Iris pigment epithelial cell (primary cell): ENCODE measurements at places on chromosomes 5 and 9.

- DNase-seq = no peak
These were observed 11.8 kb upstream of the FCN1 start for GRCh38 chr9:134929193-134930158.

GRCh38 chr5:131302506-131302905 is 38.7 kb downstream of the CDC42SE2 start:
- DNase-seq = no peak

DNA sequence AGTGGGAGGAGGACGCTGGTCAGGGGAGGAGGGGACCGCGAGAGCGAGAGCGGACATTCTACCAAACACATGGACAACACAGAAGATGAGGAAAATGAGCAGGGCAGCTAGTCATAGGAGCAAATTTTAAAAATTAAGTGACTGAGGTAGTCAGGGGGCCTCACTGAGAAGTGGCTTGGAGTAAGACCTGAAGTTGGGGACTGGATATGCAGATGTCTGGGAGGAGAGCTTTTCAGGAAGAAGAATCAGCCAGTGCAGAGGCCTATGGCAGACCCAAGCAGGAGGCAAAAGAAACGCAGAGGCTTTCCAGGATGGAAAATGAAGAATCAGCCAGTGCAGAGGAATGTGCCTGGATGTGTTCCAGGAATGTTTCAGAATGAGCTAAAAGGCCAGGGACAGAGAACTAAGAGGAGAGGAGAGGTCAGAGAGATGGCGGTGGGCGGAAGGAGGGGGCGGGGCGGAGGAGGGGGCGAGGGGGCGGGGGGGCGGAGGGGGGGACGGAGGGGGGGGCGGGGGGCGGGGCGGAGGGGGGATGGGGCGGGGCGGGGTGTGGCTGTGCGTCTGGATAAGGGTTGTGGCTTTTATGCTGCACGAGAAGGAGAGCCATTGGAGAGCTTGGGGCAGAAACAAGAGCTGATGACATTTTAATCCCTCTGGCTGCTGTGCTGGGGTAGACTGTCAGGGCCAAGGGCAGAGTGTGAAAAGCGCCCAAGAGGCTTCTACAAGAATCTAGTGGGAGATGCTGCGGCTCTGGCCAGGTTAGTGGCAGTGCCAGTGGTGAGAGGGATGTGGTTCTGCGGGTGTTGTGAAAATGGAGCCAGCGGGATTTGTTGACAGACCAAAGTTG is 129.6 kb downstream of the KCNIP1 start:
- DNase-seq = peak; percentile 75

DNA sequence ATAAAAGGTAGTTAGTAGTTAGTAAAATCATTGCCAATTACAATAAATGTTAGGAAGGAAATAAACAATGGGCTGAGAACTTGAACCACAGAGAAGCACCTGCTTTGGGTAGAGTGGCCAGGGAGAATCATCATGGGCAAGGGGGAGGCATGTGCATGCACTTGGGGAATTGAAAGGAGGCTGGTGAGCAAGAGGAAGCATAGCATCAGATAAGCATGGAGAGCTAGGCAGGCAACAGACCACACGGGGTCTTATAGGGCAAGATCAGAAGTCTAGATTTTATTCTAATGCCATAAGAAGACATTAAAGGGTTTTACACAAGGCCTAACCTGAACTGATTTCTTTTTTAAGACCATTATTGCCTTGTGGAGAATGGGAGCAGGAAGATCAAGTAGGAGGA is 93.4 kb downstream of the PIP5K1B start:
- no peak for DNase-seq

DNA sequence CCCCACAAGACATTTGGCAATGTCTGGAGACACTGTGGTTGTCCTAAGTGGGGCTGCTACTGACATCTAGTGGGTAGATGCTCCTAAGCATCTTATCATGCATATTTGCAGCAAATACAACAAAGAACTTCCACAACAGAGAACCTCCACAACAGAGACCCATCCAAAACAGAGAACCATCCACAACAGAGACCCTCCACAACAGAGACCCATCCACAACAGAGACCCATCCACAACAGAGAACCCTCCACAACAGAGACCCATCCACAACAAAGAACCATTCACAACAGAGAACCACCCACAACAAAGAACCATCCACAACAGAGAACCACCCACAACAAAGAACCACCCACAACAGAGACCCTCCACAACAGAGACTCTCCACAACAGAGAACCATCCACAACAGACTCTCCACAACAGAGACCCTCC is 32.8 kb downstream of the ARPC5L start:
- DNase-seq = peak; percentile 65

DNA sequence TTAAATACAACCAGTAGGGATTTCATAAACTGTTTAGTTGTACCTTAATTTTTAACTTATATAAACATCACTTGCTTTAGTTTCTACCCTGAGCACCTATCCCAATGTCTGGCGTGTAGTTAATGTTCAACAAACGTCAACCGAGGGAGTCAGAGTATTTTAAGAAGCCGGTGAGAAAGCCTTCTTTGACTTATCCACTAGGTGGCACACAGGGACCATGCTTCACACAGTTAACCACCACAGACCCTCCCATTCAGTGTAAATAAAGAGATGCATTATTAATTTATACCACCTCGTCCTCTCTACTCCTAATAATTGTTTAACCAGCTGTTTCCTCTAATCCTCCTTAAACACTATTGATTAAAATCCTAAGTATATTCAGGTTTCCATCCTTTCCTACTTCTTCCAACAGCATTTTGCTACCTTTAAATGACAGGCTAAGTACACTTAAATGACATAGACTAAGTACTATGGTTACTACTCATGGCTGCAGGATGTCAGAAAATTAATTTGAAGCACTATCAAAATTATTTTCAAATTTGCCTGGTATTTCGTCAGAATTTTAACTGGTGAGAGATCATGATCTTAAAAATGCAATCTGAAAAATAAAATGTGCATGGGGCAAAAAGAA is 2.3 kb downstream of the HAPLN1 start:
- peak; percentile 72 for DNase-seq

DNA sequence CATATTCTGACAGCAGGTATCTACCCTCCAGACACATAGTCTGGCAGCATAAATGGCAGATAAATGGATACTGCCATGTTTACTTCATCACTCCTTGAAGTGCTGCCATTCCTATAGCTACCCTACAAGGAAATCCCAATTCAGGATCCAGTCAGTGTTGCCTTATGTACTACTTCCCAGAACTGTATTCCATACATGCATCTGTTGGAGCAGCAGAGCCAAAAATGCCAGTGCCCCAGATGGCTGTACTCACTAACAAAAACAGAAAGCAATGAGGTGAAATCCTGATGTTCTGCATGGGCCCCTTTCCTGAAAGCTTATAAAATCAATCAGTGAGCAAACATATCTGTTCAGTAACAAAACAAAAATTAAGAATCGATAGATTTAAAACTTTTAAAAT is 490.0 kb upstream of the COX7C start:
- DNase-seq = no peak

DNA sequence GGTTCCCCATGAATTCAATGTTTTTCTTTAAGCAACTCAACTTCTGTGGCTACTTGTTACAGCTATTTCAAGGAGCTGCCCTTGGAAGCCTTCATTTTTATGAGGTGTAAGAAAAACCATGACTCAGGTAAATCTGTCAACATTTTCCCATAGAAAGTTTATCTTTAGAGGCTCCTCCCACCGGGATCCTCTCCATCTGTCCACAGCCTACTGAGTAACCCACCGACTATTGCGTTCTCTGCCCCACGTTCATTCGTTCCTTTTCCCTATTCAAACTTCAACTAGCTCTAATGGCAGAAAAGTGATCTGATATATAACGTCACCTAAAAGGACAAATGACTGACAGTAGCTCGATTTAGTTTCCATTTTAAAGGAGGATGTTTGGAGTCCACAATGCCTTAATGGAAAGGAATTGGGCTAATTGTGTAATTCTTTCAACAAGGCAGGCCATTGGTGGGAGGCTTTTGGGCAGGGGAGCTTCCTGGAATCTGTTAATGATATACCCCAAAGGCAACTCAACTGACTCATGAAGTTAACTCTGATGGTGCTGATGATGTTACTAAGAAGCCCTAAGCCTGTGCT is 29.3 kb upstream of the NR3C1 start:
- no peak for DNase-seq

- DNase-seq = no peak
These were observed 157.0 kb upstream of the RASEF start for GRCh38 chr9:83219924-83220438.

DNA sequence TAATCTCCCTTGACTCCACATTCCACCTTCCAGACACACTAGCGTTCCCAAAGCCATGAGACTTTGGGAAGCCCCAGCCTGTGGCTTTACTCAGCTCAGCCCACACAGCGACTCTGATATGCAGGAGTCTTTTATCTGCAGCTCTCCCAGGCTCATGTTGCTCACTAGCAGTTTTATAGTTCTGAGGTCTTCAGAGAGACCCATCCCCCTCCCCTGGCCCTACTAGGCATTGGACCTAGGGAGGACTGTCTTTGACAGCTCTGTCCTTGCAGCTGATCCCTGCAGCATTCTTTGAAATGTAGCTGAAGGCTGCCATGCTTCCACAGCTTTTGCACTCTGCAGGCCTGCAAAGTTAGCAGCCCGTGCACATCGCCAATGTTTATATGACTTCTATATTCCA is 19.9 kb upstream of the CYLC2 start:
- no peak for DNase-seq

DNA sequence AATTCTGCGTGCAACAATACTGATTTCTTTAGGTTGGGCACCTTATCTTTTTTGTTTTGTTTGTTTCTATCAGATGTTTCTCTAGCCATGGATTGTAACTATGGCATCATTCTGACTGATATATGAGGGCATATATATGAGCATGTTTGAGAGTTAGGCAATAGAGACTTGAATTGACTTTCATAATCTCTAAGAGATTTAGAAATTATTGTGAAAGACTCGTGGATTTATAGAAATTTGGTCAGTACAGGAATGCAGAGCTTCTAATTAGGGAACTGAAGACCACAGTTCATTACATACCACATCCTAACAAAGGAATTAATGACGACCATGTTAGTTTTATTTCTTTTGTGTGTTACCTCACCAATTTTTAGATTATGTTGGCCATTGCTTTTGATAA is 546.0 kb upstream of the GRAMD2B start:
- no peak for DNase-seq

- DNase-seq = no peak
These were observed 3.2 kb downstream of the TOR4A start for GRCh38 chr9:137280474-137281344.

GRCh38 chr9:80948066-80948465 is 741.3 kb downstream of the TLE1 start:
- no peak for DNase-seq

DNA sequence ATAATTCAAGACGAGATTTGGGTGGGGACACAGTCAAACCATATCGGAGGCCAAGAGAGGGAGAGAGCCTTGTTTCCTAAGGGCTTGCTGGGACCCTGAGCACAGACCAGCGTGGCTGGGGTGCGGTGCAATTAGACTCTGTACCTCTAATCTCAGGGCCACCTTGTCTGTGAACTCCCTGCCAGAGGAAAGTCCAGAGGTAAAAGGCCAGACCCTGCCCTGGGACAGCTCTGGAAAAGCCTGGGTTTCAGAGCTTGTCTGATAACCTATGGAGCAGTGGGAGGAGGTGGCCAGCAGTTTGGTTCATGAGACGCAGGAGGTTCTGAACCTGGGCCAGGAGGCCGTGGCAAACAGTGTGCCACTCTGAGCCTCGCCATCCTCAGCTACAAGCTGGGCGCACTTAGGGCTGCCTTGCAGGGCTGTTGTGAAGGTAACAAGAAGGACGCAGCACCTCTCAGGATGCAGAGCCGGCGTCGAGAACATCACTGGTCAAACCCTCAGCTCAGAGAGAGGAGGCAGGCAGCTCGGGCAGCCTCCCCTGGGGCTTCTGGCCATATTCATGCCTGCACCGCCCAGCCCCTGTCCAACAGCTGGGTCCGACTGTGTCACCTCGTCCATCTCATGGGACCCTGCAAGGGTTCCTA is 4.8 kb upstream of the DOLPP1 start:
- DNase-seq = no peak

DNA sequence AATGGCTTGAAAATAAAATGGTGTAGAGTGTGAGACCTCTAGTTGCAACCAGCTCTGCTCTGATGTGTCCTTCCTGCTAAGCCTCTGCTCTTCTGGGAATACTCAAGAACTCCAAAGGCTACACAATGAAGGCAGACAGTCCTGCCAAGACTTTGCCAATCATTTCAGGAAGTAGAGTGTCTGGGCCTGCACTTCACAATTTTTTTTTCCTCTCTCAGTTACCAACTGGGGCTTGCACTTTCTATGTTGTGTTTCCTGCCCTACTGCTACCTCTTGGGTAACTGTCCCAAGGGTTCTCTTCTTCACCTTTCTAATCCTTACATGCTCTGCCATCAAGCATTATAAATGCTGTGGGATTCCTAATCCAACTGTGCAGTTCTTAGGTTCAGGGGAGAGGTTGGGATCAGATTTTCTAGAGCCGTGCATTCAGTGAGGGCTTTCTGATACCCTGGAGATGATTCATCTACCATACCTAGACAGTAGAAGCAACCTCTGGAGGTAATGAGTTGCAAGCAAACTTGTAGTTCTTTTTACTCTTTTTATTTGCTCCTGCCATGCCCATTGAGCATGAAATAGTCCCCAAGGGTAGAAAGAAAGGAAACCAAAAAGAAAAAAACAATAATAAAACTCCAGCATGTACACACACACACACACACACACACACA is 365.9 kb downstream of the MLLT3 start:
- no peak for DNase-seq

- no peak for DNase-seq
These were observed 41.2 kb upstream of the SPRY4 start for GRCh38 chr5:142366007-142366406.

- no peak for DNase-seq
These were observed 559.5 kb upstream of the WWC1 start for GRCh38 chr5:167731951-167732350.

DNA sequence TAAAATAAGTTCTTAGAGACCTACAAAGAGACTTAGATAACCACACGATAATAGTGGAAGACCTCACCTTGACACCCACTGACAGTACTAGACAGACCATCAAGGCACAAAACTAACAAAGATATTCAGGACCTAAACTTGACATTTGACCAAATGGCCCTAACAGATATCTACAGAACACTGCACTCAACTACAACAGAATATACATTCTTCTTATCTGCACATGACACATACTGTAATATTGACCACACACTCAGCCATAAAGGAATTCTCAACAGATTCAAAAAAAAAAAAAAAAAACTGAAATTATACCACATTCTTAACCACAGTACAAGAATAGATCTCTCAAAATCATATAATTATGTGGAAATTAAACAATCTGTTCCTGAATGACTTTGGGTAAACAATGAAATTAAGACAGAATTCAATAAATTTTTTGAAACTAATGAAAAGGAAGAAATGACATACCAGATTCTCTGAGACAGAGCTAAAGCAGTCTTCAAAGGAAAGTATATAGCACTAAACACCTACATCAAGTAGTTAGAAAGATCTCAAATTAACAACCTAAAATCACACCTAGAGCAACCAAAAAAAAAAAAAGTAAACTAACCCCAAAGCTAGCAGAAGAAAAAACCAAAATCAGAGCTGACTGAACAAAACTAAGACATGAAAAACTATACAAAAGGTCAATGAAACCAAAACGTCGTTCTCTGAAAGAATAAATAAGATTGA is 362.3 kb upstream of the POU5F2 start:
- DNase-seq = no peak

- peak; percentile 62 for DNase-seq
These were observed 30.0 kb upstream of the GPR21 start for GRCh38 chr9:123003466-123003865.

- peak; percentile 77 for DNase-seq
These were observed 1.7 kb upstream of the POMT1 start for GRCh38 chr9:131500939-131501541.
